ENCODE measurements at places on chromosomes 5 and 9.

DNA sequence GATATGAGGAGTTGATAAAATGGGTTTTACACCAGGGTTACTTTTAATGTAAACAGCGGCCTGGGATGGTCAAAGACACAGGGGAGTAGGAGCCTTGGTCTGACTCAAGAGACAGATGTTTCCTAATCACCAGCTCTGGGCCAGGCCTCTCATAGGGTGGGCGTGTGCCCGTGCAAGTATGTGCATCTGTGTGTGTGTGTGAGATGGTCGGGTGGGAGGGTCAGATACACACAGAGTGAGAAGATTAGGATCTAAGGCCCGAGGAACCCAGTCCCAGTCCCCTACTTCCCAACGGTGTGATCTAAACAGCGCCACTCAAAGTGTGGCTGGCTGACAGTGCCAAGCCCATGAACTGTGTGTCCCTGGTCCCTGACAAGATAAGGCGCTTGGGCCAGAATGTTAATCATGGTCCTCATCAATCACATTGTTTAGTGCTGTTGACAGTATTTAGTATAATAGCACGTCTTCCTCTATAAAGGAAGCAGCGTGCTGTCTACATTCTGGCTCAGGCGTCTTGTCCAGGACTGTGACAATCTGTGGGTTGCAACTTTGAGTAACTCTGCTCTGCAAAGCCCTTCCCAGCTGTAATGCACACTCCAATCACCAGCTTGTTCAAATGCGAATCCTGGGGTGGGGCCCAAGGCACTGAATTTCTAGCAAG is 173.7 kb downstream of the DAB2IP start:
- no peak for DNase-seq

DNA sequence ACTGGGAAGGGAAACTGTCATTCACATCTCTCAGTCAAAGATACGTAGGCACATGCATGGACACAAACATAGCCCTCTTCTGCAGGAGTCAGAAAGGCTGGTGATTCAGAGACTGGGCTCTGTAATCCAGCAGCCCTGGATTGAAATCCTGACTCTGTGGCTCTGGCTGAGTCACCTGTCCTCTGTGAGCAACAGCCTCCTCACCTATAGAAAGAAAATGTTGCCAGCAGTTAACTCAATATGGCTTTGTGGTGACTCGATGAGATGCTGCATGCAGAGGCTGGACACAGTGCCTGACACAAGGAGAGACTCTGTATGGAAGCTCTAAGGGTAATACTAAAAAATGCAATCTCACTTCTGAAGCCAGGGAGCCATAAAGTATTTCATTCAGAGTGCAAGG is 23.9 kb upstream of the CDKN2AIPNL start:
- DNase-seq, result no peak

GRCh38 chr9:96327694-96328352 is 25.8 kb upstream of the HSD17B3 start:
- peak; percentile 4 for DNase-seq

DNA sequence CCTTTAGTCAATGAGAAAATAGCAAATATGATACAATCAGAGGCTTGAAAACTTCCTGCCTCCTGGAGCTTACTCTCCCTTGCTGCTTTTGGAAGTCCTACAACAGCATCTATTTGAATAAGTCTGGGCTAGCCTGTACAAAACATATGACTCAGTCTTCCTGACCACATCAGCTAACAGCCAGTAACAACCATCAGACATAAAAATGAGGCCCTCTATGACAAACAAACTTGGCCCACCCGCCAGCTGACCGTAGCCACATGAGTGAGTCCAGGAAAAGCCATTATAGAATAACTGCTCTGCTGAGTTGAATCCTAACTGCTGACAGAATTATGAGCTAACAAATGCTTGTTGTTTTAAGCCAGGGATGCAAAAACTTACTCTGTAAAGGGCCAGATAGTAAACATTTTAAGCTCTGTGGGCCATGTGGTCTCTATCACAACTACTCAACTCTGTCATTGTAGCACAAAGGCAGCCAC is 347.6 kb downstream of the PTPRD start:
- no peak for DNase-seq
